ENCODE measurements at places on chromosomes 1 and 21.

GRCh38 chr1:208006258-208006920, 95.5 kb upstream of the CD34 start:
- no peak for DNase-seq

GRCh38 chr1:19704247-19705113, 39.8 kb downstream of the HTR6 start:
- DNase-seq, result peak; percentile 84

GRCh38 chr1:31660871-31661455, 16.3 kb upstream of the PEF1 start:
- no peak for DNase-seq

- no peak for DNase-seq
These were observed 19.5 kb upstream of the KRTAP11-1 start for GRCh38 chr21:30900881-30901280.

- no peak for DNase-seq
These were observed 52.6 kb upstream of the RBM15 start for GRCh38 chr1:110286564-110286963.

- no peak for DNase-seq
These were observed 13.0 kb upstream of the C8B start for GRCh38 chr1:56978819-56979218.

- peak; percentile 69 for DNase-seq
These were observed 22.6 kb upstream of the TRABD2B start for GRCh38 chr1:48019714-48020315.

GRCh38 chr1:207486198-207486597, 9.8 kb upstream of the CR1 start:
- DNase-seq, result no peak

DNA sequence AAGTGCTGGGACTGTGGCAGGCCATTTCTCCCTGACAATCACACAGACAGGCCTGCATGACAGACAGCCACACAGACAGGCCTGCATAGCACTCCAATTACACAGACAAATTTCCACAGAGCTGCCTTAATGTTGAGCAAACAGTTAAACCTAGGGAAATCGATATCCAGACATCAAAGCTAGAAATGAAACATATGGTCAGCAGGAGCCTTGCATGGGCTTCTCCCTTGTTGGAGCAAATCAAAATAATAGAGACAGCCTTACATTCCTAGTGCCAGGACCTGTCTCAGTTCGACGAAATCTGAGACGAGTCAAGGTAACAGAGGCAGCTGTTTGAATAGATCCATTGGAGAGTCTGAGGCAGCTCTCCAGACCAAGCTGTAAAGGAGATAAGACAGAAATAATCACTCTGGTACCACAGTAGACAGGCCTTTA, 42.4 kb downstream of the OLFML3 start:
- DNase-seq, result no peak
